ENCODE measurements at places on chromosomes 13 and 19.

GRCh38 chr19:21158523-21159135, 16.8 kb downstream of the ZNF431 start:
- DNase-seq: no peak

DNA sequence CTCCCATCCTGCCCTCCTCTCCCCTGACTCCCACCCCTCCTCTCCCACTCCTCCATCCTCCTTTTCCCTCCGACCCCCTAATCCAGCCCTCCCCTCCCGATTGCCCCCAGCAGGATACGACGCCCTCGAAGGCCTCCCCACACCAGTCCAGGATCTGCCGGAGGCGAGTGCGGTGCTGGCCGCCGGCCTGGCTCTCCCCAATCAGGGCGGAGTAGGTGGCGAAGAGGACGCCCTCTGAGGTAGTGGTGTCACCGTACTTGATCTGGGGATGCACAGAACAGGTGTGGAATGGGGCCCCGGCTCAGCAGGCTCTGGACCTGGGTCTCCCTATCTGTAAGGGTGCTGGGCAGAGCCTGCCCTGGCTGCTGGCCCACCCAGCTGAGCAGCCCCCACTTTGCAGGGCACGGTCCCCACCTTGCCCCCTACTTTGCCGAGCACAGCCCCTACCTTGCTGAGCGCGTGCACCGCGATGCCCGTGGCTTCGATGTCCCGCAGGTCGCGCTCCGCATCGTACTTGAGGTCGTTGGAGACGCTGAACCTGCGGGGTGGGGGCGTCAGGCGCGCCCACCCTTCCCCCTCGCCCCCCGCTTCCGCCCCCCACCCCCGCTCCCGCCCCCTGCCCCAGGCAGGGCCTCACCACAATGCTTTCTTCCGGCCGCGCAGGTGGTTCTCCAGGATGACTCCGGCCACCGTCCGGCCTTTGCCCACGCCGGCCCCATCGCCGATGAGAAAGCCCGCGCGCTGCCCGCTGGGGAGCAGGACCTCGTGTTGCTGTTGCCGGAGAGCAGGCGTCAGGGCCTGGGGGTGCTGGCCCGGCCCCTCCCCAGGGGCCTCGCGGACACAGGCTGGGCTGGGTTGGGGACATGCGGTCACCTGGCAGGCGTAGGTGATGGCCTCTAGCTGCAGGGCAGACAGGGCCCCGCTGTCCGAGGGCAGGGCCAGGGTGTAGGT, 18.5 kb downstream of the GPX4 start:
- DNase-seq: no peak

GRCh38 chr13:112903606-112904195, 65.3 kb upstream of the MCF2L start:
- DNase-seq: no peak

DNA sequence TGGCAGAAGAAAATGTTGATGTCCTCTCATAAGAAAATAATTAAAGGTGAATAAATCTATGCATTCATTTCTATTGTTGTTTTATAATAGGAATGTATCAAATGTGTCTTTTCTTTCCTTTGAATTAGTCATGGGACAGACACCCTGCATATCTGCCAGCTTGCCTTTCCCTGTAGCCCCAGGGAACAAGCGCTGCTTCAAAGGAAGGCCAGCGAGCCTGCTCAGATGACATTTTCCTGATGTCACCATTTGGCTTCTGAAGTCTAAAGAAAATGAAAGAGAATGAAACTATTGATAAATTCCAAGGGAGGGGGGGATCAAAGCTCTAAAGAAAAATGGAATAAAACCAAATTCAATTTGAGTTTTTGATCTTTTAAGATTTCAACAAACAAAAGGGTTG, 574.8 kb downstream of the IRS2 start:
- no peak for DNase-seq

DNA sequence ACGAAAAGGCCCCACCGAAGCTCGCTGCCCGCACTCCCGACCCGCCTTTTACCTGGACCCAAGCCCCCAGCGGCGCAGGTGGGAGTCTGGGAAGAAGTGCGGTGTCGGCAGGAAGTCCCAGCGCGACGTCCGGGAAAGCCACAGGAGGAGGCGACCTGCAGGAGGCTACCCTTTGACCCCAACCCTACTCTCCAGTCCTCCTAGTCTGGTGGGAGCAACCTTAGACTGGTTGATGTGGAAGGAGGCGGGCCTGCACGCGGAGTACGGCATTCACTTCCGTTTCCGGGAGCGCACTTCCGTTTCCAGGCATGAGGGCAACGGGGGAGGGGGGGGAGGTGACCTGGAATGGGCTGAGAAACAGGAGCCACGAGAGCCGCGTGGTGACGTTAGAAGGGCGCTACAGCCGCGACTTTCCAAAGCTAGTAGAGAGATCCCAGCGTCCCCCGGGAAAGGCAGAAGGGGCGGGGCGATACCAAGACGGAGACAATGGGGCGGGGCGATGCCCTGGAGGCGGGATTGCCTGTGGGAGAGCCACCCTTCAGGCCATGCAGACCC, 28.5 kb downstream of the ZNF266 start:
- DNase-seq: peak; percentile 3

GRCh38 chr19:51710163-51710562, 13.6 kb downstream of the HAS1 start:
- DNase-seq: no peak

DNA sequence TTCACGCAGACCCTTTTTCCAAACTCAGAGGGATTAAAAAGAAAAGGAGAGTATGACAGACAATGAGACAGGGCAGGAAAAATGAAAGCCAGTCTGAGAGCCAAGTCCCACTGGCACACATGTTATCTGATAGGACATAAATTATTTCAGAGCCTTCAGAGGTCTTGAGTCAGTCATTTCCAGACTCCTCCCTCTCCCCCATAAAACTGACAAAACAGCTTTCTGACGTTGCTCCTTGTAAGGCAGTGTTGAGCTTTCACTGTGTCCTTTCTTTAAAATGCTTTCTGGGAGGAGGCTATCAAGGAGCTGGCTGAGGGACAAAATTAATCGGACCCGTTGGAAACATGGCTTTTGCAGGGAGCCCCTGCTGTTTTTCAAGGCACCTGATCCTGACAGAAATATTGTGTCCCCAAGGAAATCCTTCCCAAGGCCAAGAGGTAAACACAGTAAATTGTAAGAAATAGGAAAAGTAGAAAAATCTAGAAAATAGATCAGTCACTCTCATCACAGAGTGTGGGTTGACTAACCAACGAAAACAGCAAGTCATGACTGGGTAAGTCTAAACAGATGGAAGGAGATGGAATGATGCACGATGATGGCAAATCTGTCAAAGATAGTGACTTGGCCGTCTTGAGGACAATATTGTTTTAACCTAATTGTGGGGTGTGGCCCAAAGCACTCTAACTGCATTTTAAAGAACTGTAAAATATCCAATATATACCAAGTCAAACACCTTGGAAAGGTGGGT, 89.7 kb downstream of the DCT start:
- no peak for DNase-seq

DNA sequence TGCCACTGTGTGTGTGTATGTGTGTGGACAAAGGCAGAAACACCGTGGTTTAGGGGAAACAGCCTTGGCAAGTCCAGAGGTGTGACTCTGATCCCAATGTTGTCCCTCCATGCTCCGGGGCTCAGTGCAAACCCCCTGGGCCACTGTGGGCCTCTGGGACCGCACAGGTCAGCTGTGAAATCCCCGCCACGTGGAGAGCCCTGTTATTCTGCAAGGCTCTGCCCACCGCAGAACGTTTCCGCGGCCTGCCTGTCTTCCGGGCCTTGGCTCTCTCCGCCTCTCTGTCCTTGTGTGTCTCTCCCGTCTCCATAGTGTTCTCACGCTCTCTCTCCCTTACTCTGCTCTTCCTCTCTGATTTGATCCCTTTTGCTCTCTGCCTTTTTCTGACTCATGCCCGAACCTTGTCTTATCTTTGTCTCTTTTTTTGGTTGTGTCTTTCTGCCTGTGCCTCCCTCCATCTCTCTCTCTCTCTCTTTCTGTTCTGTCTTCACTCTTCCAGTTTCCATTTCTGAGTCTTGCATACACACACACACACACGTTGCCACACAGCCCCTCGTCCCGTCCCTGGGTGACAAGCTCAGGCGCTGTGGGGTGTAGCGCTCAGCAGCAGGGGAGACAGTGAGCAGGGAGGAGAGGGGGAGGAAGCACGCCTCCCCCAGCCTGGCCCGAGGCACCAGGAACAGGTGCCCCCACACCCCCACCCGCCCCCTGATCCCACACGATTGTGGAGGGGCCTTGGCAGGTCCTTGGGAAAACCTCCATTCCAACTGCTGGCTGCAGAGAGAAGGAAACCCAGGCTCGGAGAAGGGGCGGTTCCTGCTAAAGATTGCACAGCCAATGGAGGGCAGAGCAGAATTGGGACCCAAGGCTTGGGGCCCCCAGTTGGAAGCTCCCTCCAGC, 3.0 kb downstream of the TTYH1 start:
- no peak for DNase-seq

DNA sequence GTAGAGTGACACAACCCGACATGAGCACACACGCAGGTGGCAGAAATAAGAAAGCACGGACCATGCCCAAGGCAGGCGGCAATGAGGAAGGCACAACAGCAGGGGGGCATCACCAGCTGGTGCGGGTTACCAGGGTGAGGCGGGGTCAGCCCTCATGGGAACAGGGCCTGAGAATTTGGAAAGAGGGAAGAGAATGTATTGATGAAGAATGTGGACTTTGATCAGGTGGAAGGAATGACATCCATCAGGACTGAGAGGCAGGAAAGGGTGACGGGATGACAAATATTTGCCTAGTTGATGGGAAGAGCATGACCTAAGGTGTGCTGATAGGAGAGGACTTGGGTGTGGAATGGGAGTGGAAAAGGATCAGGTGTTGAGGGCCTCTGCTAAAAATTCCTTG, 177.5 kb downstream of the ABCC4 start:
- no peak for DNase-seq

DNA sequence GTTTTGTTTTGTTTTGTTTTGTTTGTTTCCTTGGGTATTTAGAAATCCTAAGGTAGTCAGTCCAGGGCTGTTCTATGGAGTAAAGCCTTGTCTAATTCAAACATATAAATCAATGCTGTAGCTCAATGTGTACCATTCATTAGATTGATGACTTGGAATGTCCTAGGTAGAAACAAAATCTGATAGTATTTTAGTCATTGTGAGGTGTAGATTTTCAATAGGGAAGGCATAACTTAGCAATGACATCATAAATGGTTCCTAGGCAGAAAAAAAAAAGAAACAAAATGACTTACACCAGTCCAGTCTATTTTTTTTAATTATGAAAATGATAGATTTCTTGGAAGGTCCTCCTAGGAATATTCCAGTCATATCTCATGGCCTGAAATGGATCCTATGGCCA, 189.9 kb downstream of the SPRY2 start:
- DNase-seq: no peak

DNA sequence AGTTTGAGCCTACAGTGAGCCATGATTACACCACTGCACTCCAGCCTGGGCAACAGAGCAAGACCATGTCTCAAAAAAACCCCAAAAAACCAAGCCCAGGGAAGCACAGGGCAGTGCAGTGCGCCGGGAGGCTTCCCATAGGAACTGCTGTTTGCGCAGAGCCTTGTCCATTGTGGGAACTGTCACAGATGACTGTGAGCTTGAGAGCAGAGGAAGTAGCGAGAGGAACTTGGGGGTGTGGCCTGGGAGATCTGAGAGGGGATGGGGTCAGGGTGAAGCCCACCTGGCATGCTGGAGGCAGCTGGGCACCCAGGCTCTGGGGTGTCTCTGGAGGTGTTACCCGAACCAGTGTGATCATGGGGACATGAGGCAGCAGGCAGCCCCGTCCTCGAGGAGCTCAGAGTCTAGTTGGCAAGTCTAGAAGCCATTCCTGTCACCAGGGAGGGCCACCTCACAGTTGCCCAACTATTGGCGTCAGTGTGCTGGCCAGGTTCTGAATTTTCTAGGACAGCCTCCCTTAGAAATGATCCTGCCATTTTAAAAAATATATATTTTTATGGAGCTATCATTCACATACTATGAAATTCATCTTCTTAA, 10.4 kb downstream of the KDM4B start:
- DNase-seq: no peak

GRCh38 chr19:45215391-45216191, 29.6 kb downstream of the EXOC3L2 start:
- peak; percentile 22 for DNase-seq

DNA sequence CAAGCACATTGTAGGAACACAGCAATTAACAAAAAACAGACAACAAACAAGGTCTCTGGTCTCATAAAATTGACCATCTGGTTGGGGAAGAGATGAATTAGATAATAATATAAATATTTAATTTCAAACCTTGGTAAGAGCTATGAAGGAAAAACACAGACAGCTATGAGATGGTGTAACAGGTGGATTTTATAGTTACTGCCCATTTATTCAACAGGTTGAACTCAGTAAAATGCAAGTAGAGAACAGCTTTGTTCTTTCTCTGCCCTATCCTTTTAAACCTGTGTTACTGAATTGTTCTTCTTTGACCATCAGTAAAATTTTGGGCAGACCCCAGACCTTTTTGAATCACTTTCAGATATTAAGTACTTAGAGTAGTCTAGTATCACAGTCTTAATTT, 77.6 kb upstream of the FAM216B start:
- no peak for DNase-seq

- no peak for DNase-seq
Measured at GRCh38 chr13:113741191-113741668, 17.8 kb upstream of the TMEM255B start.

GRCh38 chr19:8069096-8069973, 16.8 kb downstream of the CCL25 start:
- no peak for DNase-seq

GRCh38 chr13:113929628-113930615, 44.0 kb downstream of the C13orf46 start:
- no peak for DNase-seq

GRCh38 chr19:628168-628567, 5.2 kb downstream of the POLRMT start:
- DNase-seq: no peak

DNA sequence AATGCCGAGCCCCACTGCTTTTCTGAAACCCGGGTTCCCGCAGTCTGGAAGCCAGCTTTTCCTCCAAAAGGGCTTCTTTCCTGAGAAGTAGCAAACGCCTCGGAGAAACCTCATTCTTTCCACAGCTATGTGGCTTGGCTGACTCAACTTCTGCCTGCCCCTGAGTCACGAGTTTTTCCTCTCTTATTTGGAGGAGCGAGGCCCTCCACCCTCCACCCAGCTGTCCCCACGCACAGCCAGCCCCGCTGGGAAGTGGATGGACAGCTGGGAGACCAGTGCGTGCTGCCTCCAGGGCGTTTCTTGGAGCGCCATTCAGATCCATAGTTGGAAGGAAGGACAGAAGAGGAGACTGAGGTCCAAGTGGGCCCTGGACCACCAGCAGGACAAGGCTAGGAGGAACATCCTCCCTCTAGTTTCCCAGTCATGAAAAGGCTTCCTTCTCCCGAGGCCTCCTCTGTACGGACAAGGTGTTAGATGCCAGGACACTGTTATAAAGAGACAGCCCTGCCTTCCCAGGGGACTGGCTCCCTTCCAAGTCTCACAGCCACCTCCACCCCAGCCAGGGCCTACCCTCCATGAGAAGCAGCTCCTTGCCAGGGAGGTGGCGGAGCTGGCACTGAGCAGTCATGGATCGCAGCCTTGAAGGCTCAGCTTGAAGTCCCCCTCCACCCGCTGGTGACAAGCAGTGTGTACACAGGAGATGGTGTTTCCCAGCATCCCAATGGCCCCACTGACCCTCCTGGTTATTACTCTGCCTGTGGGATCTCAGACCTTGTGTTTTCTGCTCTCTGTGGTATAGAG, 2.5 kb upstream of the PLEKHF1 start:
- DNase-seq: no peak

Measured in NCI-H774 (cell line).